ENCODE measurements at places on chromosomes 3 and 15.
A peak's percentile ranks its signal among the peaks of the same experiment; 100 is the strongest.

DNA sequence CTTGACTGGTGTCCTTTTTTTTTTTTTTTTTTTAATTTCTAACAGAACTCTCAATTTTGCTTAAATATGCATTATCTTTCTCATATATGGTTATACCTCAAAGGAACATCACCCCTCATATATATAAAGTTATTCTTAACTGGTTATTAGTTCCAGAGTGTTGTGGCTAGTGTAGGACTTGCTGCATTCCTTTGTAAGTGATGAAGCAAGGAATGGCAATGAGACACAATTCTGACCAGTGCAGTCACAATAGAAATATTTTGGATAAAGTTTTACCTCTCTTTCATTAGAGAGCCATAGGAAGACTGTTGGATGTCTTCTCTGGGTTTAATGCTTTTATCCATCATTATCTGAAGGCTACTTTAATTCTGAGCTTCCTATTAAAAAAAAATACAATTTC, 75.5 kb upstream of the CBLB start:
- DNase-seq = no peak

DNA sequence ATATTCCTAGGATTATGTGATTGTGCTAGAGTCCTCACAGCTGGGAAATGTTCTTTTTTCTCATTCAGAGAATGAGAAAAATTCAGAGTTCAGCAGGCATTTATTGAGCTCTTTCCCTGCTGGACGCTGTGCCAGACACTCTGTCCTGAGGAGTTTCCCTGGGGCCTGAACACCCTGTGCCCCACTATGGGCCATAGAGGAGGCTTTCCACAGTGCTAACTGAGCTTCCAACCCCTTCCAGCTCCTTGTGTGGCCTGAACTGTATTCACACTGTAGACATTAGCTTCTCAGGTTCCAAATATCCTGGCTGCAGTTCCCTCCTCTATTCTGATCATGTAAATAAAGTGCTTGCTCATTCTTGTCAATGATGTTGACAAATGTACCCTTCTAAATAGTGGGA, 10.0 kb downstream of the ABHD2 start:
- DNase-seq = no peak

GRCh38 chr15:64343222-64343621, 12.8 kb downstream of the CSNK1G1 start:
- DNase-seq = no peak

DNA sequence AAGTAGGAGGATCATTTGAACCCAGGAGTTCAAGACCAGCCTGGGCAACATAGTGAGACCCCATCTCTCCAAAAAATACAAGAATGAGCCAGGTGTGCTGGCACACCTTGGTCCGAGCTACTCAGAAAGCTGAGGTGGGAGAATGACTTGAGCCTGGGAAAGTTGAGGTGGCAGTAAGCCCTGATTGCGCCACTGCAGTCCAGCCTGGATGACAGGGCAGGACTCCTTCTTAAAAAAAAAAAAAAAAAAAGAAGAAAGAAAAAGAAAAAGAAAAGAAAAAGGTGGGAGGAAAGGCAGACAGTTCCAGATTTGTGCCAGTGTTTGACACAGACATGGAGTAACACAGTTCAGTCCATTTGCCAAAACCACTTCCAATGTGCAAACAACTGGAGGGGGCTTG, 75.7 kb downstream of the ATP10A start:
- DNase-seq = no peak

- no peak for DNase-seq
Observed at GRCh38 chr15:59444081-59444835, 6.3 kb downstream of the FAM81A start.

DNA sequence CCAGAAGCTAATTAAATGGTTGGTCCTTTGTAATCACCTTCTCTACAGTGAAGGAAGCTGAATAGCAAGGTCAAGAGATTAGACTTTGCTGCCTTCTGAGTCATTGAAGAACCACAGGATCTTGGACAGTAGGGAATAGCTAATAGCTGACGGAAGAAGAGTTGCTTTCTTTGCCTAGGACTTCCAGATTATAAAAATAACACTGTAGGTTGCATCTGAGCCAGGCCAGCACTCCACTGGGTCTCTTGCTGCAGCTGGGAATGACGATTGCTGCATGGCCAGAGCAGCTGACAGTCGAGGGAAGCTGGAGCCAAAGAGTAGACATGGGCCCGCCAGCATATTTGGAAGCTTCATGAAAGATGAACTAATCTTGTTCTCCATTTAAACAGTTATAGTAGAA, 81.5 kb upstream of the KCNMB2 start:
- DNase-seq = peak; percentile 33

GRCh38 chr3:85360742-85361387, 402.1 kb downstream of the CADM2 start:
- peak; percentile 65 for DNase-seq

GRCh38 chr15:92749216-92749615, 93.6 kb upstream of the FAM174B start:
- no peak for DNase-seq

DNA sequence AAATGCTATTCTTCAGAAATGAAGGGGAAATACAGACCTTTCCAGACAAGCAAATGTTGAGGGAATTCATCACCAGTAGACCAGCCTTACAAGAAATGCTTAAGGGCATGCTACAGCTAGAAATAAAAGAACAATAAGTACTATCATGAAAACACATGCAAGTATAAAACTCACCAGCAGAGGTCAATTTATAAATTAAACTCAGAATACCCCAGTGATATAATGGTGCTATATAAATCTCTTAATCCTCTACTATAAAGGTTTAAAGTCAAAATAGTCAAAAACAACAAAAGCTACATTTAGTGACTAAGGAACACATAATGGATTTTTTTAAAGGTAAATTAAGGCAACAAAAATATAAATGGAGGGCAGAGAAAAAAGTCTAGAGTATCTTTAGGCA, 142.5 kb downstream of the CPNE4 start:
- DNase-seq = no peak

DNA sequence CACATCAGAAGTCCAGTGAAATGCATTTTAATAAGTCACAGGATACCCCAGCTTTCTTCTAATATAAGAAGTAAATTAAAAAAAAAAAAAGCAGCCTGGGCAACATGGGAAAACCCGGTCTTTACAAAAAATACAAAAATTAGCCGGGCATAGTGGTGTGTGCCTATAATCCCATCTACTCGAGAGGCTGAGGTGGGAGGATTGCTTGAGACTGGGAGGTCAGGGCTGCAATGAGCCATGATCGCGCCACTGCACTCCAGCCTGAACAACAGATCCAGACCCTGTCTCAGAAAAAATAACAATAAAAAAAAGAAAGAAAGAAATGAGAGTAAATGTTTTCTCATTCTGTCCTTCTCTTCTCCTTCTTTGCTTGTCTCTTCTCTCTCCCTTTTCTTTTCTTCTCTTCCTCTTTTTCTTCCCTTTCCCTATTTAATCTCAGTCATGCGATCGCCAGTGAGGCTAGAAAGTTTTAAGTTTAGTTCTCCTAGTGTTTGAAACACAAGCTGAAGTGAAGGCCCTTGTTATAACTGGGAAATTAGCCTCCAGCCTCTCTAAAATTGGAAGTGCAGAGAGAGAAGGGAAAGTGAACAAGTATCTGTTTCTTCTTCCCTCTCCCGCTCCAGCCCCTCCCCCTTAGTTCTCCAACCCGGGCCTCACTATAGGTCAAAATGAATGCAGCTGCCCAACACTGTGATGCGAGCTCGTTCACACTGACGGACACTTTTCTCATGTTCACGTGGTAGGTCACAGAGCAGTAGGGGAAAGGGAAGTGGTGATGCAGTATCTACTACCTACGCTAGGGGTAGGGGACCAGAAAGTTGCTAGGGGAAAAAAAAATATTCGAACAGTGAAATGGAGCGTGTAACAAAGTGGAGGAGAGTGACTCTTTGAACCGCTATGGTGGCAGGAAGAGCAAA, 23.5 kb upstream of the TSC22D2 start:
- peak; percentile 58 for DNase-seq

DNA sequence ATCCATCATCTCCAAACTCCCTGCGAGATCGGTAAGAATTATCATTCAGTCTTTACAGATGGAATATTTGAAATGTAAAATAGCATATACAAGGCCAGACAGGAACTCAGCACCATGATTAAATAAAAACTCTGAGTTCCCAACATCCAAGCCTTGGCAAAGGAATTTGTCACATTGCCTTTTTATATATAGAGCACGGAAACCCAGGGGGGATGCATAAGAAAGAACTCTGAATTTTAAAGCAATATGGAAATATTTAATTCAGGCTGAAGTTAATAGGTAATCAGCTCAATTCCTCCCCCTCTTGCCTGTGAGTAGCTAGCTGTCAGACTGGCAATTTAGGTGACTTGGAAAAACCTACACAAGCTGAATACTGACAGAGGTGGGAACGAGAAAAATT, 217.9 kb upstream of the KCNMB2 start:
- no peak for DNase-seq

GRCh38 chr15:83558146-83558545, 95.8 kb upstream of the ADAMTSL3 start:
- DNase-seq = no peak

DNA sequence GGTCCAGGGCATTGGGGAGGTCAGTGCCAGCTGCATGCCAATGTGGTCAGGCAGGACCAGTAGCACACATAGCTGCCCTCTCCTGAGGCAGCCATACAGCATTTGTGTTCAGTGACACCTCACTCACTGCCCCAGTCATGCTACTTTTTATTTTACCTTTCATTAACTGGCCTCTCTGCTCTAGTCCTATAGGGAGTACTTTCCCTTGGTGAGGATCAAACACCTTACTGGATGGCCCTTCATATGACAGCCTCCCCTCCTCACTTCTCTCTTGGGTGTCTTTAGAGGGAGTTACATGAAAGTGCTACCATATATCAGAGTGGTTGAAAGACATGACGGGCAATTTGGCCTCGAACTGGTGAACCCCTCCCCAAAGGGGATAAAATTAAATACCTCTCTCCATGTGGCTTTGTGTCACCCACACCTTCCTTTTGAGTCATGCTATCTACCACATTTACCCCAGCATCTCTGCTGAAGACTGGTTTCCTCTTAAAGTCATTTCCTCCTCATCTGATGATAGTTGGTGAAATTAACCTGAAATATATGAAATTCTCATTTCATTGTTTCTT, 17.6 kb downstream of the RLBP1 start:
- DNase-seq = no peak

DNA sequence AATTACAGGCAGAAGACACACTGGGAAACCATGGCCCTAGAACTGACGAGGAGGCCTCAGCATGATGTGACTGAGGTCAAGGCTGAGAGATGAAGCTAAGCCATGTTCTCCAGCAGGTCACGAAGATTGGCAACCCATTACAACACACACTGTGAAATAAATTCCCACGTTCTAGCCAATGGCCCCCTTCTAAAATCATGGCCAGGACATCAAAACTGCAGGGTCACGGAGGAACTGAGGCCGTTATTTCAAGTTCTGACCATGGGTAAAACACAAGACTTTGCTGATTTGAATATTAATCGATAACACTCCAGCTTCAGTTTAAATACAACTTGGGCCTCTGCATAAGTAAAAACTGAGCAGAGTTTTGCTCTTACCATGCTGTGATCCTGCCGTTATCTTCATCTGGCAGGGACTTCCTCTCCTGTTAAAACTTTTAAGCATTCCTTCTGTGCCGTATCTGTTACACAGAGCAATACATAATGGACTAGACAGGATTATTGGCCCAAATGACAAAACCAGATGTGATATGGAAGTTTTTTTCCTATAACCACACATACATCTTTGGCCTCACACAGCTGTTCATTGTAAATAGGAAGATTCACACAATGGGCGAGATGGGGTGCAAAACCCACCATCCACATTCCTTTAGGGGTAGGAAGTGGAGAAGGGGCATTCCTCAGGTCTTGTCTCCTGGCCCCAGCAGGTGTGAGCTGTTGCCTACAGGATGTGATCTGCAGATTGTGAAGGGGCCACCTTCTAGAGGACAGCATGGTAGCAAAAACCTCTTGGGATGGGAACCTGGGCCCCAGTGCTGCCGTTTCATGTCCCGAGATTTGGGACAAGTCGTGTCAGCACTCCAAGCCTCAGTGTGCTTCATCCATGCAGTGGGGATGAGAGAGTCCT, 207.4 kb downstream of the OPA1 start:
- no peak for DNase-seq

DNA sequence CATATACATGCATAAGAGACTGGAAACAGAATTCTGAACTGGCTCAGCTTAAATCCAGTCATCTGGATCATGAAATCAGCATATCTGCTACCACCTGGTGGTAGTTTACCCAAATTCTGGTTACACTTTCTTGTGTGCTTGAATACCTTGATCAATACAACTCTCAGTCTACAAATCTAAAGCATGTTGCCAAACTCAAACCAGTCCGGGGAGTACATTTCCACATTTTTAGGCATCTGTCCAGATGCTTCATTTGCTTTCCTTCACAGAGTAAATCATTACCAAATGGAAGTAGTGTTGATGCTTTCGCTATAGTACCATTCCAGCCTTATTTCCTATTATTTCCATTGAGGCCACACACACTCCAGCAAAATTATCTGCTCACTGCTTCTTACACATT, 126.4 kb downstream of the P2RY1 start:
- peak; percentile 40 for DNase-seq

DNA sequence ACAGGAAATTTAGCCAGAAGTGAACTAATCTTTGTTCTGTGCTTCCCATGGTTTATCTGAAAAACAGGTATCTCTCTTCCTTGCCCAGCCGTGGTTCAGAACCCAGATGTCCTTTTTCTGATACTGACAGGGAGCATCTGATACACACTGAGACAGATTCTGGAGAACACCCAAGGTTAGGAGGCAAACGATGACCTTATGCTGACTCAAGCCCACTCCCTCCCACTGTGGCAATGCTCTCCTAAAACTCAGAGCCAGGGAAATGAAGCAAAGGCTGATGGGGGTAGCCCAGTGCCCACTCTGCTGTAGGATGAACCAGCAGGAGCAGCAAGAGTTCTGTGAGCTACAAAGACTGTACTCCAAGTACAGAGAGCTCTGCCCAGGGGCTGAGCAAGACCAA, 225.1 kb downstream of the NTRK3 start:
- DNase-seq = no peak

- DNase-seq = no peak
Observed at GRCh38 chr3:71376911-71377310, 206.6 kb downstream of the FOXP1 start.

- DNase-seq = no peak
Observed at GRCh38 chr15:51335538-51336410, 2.6 kb downstream of the CYP19A1 start.

DNA sequence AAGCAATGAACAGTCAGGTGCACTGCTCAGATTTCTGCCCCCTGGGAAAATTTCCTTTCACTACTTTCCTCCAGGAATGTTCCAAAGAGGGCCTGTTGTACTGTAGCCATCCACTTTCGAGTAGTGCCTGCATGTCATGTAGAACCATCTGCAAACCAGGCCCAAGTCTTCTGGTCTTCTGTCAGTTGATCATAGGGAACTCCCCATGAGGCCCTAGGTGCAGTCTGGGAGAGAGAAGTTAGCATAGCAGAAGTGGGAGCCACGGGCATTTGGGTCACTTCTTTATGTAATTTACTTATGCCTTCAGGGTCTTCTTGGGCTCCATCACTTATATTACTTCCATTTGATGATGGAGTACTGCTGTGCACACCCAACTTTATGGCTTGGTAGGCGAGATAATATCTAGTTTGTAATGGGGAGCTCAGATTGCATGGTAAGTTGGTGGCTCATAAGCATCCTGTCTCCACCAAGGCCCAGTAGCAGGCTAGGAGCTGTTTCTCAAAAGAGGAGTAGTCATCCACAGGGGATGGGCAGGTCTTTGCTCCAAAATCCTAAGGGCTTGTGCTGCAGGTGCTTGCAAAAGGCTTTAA, 151.4 kb downstream of the NFKBIZ start:
- DNase-seq = no peak

- DNase-seq = no peak
Observed at GRCh38 chr3:135133905-135134683, 339.0 kb downstream of the EPHB1 start.

Data from neural progenitor cell (in vitro differentiated cells).